ENCODE measurements at places on chromosomes 3 and 15. TPM values are rescaled to one million over a fixed set of nuclear protein-coding genes. Genes with fewer than 3 reads are reported as not detected.

DNA sequence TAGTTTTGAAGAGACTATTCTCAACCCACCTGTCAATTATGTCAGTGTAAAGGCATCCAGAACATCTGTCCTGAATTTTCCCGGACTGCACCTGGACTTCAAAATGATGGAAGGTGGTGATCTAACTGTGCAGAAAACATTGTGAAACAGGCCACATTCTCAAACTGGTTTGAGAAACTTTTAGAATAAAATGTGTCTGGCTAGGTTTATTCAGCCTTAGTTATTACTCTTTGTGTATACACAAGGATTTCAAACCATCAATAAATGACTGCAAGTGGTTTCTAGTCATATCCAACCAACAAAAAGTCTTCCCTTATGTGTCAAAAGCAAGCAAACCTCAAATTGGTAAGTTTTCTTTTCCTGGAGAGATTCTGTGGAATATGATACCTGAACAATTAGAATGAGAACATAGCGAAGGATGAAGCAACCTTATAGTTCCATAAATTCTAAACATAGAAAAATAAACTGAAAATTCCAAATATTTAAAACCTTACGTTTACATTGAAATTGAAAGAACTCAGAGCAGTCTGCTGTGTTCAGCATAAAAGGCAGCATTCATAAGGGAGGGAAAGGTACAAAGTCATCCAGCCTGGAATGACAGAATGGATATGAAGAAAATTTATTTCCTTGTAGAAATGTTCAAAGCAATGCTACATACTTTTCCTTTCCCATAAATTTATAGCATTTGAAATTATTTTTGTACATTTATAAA lies 306.6 kb upstream of the TGFBR2 start:
- DNase-seq = no peak

DNA sequence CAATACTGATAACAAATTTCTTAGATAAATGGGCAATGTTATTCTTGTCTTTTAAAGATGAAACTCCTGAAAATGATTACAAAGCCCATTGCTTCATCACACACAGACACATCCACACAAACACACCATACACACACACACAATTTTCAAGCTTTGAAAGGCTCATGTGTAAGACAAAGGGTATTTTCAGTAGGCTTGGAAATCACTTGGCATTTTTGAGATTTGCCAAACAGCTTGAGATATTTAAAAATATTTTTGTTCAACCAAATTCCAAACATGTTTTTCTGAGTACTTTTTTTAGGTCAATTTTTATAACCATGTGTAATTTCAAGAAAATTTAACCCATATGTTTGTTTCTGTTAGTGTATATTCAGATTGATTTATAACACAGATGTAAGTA lies 283.7 kb downstream of the ROBO2 start:
- DNase-seq = no peak

- DNase-seq = no peak
Measured at GRCh38 chr15:68333775-68334470, 56.4 kb downstream of the FEM1B start.

GRCh38 chr15:65286069-65286703 lies 497 bp downstream of the PARP16 start:
- DNase-seq = peak; percentile 76

GRCh38 chr3:180913581-180914404 lies 1.3 kb downstream of the FXR1 start:
- DNase-seq = no peak

The GPR156 gene
- not detected for total RNA-seq

The EFCAB12 gene
- not detected for total RNA-seq

All from Right ventricle myocardium inferior (tissue), 1 donor.